Stimulated activated CD4-positive, alpha-beta T cell treated with anti-CD3 and anti-CD28 coated beads, Interleukin-1b, Interleukin-23, amount 100 ng/mL, for 1 hour (primary cell): ENCODE measurements at places on chromosomes 2 and 18.

DNA sequence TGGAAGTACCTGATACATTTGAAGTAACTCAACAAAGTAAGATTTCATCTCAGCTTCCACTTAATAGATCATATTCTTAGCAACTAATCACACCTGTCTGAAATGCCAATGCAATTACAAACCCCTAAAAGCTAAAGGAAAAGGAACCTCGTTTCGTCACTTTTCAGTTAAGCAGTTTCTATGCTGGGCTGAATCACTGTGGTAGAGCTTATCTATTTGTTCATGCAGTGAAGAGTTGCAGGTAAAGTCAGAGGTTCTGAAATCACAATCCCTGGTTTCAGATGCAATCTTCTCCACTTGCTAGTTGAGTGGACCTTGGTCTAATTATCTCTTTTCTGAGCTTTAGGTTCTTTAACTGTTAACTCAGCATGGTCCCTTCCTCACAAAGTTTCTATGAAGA lies 6.3 kb downstream of the HRH4 start:
- no peak for DNase-seq

- DNase-seq: no peak
Observed at GRCh38 chr18:23452347-23452727, 750 bp upstream of the RIOK3 start.

DNA sequence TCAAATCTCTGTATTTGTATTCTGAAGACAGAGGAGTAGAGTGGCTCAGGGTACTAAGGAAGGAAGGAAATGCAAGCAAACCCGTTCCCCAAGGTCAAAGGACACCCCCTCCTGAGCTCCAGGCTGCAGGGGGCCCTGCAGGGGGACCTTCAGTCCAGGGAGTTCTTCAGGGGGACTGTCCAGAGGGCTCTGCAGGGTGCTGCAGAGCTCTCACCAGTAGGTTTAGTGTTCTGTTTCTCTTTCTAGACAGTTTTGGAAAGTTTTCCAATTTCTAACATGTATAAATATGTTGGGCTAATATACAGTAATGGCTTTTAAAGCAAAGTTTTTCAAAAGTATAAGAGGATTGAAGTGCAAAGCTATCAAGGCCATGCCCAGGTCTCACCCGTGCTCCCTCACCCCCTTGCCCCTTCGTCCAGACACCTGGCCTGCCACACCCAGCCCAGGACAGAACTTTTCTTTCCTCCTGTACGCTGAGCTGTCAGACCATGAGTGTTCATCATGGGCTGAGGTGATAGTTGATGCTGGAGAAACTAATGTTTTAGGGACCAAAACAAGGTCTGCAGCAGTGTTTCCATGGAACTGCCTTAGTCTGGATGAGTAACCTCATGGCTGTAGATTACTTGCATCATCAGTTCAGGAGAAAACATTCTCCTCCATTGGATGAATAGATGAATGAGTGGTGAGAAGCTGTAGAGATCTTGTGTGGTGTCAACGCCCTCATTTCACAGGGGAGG lies 134.2 kb downstream of the GLI2 start:
- DNase-seq: no peak

- DNase-seq: no peak
Observed at GRCh38 chr2:236162882-236163470, 5.2 kb downstream of the GBX2 start.

DNA sequence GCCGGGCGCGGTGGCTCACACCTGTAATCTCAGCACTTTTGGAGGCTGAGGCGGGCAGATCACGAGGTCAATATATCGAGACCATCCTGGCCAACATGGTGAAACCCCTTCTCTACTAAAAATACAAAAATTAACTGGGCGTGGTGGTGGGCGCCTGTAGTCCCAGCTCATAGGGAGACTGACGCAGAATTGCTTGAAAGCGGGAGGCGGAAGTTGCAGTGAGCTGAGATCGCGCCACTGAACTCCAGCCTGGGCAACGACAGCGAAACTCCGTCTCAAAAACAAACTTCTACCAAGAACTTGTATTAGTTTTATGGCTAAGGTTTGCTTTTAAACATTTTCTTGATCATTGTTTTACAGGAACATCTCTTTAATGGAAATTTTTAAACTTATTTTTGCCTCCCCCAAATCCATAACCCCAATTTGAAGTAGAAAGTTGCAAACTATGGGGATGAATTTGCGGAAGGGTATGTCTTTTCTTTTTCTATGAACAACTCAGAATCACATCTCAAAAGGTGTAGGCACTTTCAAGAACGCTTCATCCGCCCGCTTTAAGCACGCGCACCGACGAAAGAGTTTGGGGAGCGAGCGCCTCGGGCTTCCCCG lies 46.8 kb upstream of the PTMA start:
- no peak for DNase-seq

GRCh38 chr2:145961846-145962245 lies 1441.9 kb upstream of the ZEB2 start:
- DNase-seq: no peak

GRCh38 chr2:39429746-39430145 lies 7.3 kb downstream of the MAP4K3 start:
- no peak for DNase-seq

DNA sequence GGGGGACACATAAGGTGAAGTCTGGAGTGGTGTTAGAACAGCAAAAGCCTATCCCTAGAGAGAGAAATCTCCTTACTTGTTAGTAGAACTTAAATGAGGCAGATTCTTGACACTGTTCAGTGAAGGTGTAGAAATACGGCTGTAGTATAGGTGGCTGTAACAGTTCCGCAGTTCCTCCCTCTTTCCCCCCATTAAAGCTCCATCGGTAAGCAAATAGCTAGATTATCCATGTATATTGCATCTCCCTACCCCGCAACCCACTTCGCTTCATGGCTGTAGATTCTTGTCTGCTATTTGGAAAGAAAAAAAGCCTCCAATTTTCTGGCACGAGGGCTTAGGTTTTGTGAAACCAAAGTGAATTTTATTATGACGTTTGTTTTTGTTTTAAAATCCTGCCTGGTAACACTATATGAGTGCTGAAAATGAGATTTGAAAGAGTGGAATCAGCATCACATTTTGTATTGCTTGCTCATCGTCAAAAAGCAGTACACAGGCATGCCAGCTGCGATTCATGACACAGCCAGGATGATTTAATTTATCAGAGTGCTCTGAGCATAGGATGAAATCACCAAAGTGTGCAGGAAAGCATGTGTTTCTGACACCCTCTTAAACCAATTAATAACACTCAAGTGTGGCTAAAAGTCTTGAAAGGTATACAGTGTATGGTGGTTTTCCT lies 1.4 kb downstream of the FAM171B start:
- DNase-seq: no peak

GRCh38 chr2:101793277-101793969 lies 95.9 kb downstream of the MAP4K4 start:
- DNase-seq: no peak

GRCh38 chr2:104769096-104769495 lies 84.8 kb upstream of the POU3F3 start:
- DNase-seq: no peak

- no peak for DNase-seq
Observed at GRCh38 chr2:208134928-208135586, 5.4 kb upstream of the CRYGC start.
